Pancreas (tissue), 10 donors: ENCODE measurements at places on chromosomes 2 and 18.

- no peaks in the 10 kb centered on the region for H3K4me1 ChIP-seq
- H3K27ac ChIP-seq: no peak overlapping the region
- no peaks in the 10 kb centered on the region for H3K27me3 ChIP-seq
- H3K36me3 ChIP-seq: no peaks in the 10 kb centered on the region
- peak; percentile 52 for DNase-seq
These were observed 27.5 kb downstream of the SIX2 start for GRCh38 chr2:44981714-44982108.

- no peak for DNase-seq
- H3K27ac ChIP-seq: no peak overlapping the region
- no peaks in the 10 kb centered on the region for H3K4me1 ChIP-seq
- H3K36me3 ChIP-seq: no peaks in the 10 kb centered on the region
- no peak overlapping the region for H3K4me3 ChIP-seq
These were observed 54.6 kb upstream of the BCL2L11 start for GRCh38 chr2:111066062-111066593.

DNA sequence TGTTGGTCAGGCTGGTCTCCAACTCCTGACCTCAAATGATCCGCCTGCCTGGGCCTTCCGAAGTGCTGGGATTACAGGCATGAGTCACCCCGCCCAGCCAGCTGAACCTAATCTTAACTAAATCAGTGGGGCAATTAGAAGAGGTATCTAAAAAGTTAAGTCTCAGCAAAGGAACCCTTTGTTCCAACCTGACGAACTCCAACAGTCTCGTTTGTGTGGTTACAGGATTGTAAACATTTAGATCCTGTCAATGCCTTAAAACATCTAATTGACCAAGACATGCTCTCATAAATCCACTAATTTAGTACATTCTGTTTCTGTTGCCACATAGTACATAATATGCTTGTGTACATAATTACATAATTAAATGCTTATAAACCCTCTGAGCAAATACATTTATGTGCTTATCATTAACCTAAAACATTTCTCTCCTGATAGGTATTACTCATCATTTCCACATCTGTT lies 31.1 kb upstream of the STK39 start:
- H3K4me1 ChIP-seq: no peaks in the 10 kb centered on the region
- no peaks in the 10 kb centered on the region for H3K36me3 ChIP-seq
- no peak overlapping the region for H3K4me3 ChIP-seq
- H3K27ac ChIP-seq: no peak overlapping the region
- no peaks in the 10 kb centered on the region for H3K27me3 ChIP-seq

- DNase-seq: no peak
- H3K36me3 ChIP-seq: peaks cover 18% of the 10 kb centered on the region
- H3K27ac ChIP-seq: no peak overlapping the region
- H3K4me3 ChIP-seq: no peak overlapping the region
These were observed 74.7 kb downstream of the ITSN2 start for GRCh38 chr2:24285484-24286152.

DNA sequence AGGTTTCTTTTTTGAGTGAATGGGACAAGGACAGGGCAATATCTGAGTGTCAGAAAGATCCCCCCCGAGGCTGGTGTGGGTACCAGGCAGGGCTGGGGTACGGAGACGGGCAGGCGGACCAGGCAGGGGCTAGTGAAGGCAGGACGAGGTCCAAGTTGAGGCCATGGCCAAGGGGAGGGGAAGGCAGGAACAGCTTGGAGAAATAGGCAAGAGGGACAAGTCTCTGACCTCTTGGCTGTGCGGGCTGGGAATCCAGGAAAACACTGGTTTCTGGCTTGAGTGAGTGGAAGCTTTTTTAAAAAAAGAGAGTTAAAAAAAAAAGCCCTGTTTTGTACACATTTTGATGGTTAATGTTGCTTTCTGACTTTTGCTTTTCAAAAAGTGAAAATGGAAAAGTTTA lies 30.3 kb downstream of the ASAP2 start:
- H3K4me1 ChIP-seq: peaks cover 6% of the 10 kb centered on the region
- H3K36me3 ChIP-seq: no peaks in the 10 kb centered on the region
- no peak overlapping the region for H3K4me3 ChIP-seq
- no peaks in the 10 kb centered on the region for H3K27me3 ChIP-seq
- H3K27ac ChIP-seq: no peak overlapping the region
- DNase-seq: no peak
